ENCODE measurements at places on chromosomes 2 and 18.

- peak; percentile 87 for DNase-seq
Measured at GRCh38 chr2:66434679-66435548, at the start of gene MEIS1. Gene MEIS1, plus strand, starts transcription at chr2:66435125. Its CDS starts 732 bp downstream, at chr2:66435857.

DNA sequence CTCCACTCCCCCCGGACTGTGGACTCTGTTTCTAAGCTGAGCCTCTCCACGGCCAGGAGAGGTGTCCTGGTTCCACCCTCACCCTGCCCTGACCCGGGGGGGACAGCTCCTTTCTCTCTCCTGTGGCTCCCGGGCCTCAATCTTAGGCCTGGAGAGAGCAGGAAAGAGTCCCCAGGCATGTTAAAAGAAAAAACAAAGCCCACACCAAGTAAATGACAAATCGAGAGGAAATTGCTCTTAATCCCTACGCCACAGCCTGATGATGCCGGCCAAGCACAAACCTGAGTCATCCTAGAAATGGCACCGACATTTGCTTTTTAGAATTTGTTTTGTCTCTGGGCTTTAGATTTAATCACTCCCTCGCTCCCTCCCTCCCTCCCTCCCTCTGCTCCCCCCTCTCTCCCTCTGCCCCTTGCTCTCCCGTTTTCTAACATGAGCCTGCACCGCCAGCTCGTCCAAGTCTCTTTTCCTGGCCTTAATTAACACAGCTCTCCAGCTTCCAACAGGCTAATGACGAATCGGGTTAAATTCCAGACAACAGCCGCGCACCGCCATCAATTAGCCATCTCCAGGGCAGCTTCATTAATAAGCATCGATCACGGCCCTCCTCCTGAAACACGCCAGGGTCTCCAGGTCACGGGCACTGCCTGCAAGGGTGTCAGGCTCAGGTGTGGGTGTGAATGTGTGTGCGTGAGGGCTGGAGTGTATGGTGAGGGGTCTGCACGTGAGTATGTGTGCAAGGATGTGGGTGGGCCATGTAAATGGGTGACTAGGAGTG, 230.8 kb downstream of the CELF4 start:
- DNase-seq: no peak

- no peak for DNase-seq
Measured at GRCh38 chr2:98759827-98760625, 29.1 kb upstream of the MGAT4A start.

- no peak for DNase-seq
Measured at GRCh38 chr2:39429746-39430145, 7.3 kb downstream of the MAP4K3 start.

DNA sequence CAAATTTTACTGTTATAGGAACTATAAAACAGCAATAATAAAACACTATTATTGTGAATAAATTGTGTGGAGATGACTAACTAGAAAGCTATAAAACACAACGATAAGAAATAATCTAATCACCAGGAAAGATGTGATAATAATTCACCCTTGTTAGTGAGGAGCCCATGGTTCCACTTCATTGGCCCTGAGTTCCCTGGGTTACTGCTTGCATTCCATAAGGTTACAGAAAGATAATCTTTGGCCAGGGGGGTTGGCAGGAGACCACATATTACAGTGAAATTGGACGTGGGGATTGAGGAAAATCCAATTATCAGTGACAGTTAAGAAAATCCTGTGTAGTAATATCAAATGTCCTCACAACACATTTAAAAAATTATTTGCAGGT, 2.5 kb upstream of the CPO start:
- no peak for DNase-seq

- no peak for DNase-seq
Measured at GRCh38 chr18:57780706-57781347, 22.3 kb downstream of the ATP8B1 start.

GRCh38 chr2:84306361-84306760, 152.7 kb downstream of the SUCLG1 start:
- DNase-seq: no peak

- DNase-seq: no peak
Measured at GRCh38 chr2:111145103-111145760, 24.5 kb downstream of the BCL2L11 start.

DNA sequence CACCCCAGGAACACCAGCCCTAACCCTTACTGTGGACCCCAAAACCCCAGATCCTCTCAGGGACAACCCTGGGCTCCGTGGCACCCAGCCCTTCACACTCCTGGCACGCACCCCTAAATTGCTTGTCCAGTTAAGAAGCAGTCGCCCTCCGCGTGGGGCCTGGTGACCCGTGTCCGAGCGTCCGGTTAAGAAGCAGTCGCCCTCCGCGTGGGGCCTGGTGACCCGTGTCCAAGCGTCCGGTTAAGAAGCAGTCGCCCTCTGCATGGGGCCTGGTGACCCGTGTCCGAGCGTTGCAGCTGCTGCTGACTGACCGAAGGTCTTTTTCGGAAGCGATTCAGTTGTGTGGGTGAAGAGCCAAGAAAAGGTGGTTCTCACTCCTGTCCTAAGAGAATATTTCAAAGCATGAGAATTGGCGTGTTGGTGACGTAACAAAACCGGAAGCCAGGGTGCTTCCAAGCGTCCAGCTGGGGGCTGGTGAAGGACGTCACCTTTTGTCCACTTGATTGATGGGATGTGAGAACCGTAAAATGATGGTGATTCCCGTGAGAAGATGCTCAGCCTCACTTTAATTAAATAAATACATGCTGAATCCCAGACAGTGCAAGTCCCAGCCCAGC, 70.5 kb downstream of the KCNG2 start:
- DNase-seq: no peak

GRCh38 chr2:220432645-220433044, 805.2 kb downstream of the SLC4A3 start:
- DNase-seq: no peak

- DNase-seq: no peak
Measured at GRCh38 chr2:228140934-228141528, 40.5 kb downstream of the SPHKAP start.

- no peak for DNase-seq
Measured at GRCh38 chr18:69528435-69528834, 127.7 kb downstream of the DOK6 start.

- no peak for DNase-seq
Measured at GRCh38 chr2:83340424-83340823, 1118.7 kb downstream of the SUCLG1 start.

DNA sequence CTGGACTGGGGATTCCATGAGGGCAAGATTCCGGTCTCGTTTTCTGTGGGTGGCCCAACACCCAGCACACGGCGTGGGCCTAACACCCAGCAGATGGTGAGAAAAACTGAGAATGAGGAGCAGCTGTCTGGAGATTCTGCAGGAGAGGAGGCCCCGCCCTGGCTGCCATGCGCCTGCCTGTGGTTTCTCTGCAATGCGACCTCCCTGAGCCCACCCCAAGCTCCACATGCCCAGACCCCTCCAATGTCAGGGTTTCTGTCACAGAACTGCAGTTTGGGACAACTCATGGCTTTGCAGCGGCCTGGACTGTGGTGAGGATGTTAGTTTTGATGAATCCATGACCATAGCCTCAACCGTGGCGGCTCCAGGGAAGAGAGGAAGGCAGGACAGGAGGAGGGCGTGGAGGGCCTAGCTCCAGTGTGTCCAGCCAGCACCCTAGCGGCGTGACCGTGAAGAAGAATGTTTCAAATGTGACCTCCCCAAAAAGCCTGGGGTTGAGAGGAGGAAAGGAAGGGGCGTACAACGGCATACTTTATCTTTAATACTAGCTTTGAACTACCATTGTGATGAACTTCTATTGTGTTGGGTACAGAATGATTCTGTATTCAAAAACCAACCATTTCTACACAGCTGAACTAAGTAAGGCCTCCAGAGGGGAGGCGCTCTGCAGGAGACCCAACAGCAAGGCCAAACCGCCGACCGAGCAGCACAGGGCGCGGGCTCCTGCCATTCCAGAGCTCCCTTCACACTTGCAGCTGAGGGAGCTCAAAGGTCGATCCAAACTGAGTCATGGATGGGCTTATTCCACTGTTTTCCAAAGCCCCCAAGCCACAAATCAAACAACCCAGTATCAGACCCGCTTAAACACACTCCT, 3.4 kb downstream of the PXDN start:
- no peak for DNase-seq

- DNase-seq: no peak
Measured at GRCh38 chr18:55695091-55695490, 107.1 kb upstream of the TCF4 start.

- DNase-seq: no peak
Measured at GRCh38 chr2:54524226-54524991, 68.3 kb downstream of the SPTBN1 start.

DNA sequence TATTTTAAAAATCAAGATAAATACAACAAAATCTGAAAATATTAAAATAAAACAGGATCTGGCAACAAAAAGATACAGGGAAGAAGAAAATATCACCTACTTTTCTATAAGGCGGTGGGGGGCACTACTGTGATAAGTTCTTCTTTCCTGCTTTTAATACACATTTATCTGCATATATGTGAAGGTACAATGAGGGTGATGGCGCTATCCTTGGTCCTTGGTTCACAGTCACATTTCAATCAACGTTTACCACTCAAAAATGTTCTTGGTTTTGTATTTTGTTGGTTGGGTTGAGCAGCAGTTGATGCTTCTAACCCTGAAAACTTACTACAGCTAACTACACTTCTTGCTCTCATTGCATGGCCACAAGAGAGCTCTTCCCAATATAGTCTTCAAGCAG, 112.4 kb downstream of the COL6A3 start:
- no peak for DNase-seq

DNA sequence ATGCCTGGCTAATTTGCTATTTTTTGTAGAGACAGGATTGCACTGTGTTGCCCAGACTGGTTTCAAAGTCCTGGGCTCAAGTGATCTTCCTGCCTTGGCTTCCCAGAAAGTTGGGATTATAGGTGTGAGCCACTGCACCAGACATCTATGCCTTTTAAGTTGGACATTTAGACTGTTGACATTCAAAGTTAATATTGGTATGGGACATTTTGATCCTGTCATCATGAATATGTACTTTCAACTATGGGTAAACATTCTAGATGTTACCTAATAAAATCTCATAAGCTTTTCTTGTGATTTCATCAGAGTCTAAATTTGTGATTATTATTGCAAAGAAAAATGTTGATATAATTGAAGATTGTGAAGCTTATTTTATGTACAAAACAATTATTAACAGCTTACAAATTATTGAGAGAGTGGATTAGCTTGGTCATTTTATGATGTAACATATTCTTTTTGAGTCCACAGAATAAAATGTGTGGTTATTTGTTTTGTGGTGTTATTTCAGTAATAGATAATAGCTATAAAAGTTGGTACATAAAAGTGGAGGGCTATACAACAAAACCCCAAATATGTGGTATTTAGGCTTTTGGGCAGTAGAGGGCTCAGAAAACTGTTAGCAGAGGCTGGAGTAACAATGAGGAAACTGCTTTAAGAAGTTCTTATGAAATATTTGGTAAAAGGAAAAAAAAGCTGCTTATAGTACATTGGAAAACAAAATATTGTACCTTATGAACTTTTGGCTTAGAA, 41.4 kb downstream of the STARD6 start:
- DNase-seq: no peak

GRCh38 chr2:133892352-133892913, 324.2 kb upstream of the NCKAP5 start:
- DNase-seq: no peak

- no peak for DNase-seq
Measured at GRCh38 chr18:46622999-46623398, 34.0 kb downstream of the LOXHD1 start.

GRCh38 chr2:79798776-79799175, 285.9 kb downstream of the CTNNA2 start:
- DNase-seq: no peak

DNA sequence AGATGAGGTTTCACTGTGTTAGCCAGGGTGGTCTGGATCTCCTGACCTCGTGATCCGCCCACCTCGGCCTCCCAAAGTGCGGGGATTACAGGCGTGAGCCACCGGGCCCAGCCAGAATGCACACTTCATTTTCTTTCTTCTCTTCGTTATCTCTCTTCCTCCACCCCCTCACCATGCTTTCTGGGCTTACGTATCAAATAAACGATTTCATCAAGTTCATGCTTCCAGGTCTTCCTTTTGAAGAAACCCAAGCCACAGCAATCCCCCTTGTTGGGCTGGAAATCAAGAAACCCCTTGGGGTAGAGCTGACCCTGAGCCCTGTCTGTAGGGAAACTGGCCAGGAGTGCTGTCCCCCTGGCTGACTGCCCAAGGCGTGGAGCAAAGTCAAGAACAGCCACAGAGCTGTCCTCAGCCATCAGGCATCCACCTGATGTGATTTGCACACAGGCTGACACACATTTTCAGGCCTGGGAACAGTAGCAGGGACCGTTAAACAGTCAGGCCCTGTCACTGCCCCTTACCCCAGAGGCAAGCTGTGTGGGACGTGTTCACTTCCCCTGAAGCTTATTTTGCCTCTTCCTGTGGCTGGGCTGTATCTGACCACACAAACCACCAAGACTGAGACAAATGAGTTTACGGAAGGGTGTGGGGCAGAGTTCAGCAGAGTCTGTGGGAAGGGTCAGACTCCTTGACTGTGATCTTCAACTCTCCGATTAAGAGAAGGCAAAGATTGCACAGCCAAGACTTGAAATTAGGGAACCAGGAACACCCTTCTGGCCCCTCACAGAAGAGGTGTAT, 15.1 kb upstream of the NMUR1 start:
- DNase-seq: peak; percentile 34

DNA sequence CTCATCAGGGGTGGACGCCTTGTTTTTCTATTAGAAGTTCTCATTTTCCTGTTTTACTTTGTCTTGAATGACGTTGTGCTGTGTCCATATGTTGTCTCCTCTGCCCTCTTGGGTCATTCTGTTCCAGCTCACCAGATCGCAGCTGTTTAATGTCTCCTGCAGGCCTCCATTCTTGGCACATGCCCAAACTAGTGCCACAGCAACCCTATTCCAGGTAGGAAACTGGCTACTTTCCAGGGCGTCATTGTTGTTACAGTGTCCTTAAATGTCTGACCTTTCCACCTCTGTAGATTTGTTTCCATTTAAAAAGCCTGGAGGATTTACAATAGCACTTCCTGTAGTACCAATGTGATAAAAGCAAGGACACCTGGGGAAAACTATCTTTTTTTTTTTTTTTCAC, 500.7 kb downstream of the METTL4 start:
- no peak for DNase-seq

DNA sequence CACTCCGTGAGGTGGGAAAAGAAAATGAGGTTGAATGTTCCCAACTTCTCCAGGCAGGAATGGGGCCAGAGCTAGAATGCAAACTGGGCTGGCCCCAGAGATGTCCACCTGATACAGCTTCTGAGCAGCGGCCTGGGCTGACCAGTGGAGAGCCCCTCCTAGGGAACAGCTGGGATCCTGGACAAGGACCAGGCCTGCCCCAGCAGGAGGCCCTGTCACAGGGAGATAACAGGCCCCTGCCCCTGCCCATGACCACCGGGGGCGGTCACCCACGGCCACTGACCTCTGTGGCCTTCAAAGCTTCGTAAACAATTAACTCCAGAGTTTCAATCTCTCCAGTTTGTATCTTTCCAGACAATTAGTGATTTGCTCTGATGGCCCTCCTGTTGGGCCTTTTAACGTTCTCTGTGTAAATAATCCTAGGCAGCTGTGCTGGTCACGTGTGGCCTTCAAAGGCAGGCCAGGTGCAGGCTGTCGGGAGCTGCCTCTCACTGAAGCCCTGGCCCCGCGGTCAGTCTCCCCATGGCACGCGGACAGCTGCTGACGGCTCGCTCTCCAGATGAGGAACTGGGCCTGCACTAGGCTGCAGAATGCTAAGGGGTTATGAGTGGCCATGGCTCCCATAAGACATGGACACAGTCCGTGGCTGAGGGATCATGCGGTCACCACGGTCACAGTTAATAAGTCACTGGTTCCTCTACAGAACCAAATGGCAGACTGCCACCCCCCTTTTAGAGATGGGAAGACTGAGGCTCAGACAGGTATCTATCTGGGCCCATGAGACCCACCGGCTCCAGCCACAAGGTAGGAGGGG, 9.2 kb downstream of the HS6ST1 start:
- no peak for DNase-seq

- no peak for DNase-seq
Measured at GRCh38 chr2:54986264-54986663, 64.0 kb downstream of the RTN4 start.

All from C1 segment of cervical spinal cord (tissue), 14 donors.